ENCODE measurements at places on chromosomes 5 and 9. TPM values are rescaled to one million over a fixed set of nuclear protein-coding genes. Genes with fewer than 3 reads are reported as not detected.

Gene SPATA31C1
- total RNA-seq = not detected

Gene SHISAL2B
- not detected for total RNA-seq

Gene TNFSF8
- 4.6 TPM for total RNA-seq

Gene PRR7
- 1.00 TPM for total RNA-seq

Gene AMBP
- total RNA-seq = not detected

Gene TRIM7
- 3.0 TPM for total RNA-seq

Gene NTRK2
- total RNA-seq = 14.4 TPM

Gene FOXD4
- total RNA-seq = 0.32 TPM

Gene TAF11L10
- total RNA-seq = not detected

Gene SPINK1
- 3.7 TPM for total RNA-seq

Gene RASGEF1C
- not detected for total RNA-seq

Gene CBY3
- total RNA-seq = not detected

Gene NR2F1-AS1
- total RNA-seq = 23.2 TPM

Gene BHMT2
- total RNA-seq = 60.6 TPM

- no peak for DNase-seq
These were observed 63.2 kb downstream of the SYK start for GRCh38 chr9:90864779-90865178.

DNA sequence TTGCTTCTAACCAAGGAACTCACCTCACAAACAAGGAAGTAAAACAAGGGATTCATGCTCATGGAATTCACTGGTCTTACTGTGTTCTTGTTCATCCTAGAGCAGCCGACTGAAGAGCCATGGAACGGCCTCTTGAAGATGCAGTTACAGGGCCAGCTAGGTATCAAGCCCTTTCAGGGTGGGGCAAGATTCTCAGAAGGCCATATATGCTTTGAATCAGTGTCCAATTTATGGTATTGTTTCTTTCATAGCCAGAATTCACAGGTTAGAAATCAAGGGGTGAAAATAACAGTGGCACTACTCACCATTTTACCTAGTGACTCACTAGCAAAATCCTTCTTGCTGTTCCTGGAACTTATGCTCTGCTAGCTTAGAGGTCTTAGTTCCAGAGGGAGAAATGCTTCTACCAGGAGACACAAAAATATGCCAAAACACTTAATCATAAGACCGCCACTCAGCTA is 159.5 kb upstream of the CDH10 start:
- no peak for DNase-seq

DNA sequence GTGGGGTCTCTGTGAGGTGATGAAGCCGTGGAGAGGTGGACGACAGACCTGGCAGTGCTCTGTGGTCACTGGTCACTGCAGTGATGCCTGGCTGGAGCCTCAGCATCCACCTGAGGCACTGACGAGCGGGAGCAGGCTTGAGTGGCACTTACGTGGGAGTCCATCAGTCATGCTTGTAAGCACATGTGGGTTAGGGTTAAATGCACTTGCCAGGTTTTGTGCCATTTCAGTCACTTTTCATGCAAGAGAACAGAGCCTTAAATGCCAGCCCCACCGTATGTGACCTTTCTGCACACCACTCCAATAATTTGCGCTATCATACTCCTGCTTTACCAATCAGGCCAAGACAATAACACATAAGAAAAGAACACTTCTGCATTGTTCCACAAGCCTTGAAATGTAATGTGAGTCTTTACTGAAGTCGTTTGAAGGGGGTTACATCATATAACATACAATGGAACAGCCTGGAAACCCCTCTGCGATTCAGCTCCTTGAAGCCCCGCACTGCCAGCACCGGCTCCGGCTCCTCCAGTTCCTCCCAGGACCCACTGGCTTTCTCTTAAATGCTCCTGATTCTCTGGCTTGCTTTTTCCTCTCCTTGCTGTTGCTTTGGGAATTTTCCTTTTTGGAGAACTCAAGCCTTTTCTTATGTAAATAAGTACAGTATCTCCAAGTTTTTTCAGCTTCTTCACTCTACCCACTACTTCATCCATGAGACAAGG is 59.4 kb upstream of the CTXN3 start:
- DNase-seq = no peak

- no peak for DNase-seq
These were observed 411.6 kb downstream of the BNC2 start for GRCh38 chr9:16458696-16459420.

GRCh38 chr5:156654444-156654843 is 195.7 kb upstream of the PPP1R2B start:
- DNase-seq = no peak

DNA sequence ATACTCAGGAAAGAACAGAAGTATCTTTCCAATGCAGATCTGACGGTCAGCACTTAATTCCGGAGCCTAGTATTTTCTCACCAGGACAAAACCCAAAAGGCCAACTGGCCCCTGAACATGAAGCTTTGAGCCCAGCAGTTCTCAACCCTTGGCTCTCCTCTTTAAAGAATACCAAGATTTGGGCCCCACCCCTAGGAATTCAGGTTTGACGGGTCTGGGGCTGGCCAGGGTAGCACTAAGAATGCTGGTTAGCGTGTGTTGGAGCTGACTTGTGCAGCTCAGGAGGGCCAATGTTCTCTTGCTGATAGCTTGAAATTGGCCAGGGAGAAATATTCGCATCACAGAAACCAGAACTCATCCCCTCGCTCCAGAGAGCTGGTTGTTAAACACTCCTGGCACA is 88.3 kb upstream of the PTCH1 start:
- DNase-seq = no peak

DNA sequence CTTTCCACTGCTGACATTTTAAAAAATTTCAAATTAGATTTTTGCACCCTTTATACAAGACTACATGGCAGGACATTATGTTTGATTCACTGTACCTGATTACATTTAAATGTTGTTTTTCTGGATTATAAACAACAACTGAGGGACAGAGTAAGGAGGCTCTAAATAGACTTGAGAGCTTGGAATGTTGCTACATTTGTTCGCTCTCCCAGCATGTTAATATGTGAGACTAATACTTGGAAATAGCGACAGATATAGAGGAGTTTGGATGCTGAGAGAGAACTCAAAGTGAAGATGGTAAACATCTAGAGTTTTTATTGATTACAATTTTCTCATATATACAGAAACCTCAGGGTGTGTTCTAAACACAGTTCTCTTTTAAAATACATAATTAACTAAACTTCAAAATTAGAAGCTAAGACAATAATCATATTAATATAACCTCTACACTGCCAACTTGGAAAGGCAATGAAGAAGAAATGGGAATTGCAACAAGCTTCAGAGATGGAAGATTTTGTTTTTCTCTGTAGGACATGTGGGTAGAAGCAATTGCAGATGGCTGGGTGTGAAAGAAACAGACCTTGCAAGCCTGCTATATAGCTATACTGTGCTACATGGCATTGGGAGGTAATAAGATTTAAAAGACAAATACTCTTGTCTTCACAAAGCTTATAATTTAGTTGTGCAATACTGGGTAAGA is 1.4 kb upstream of the NDFIP1 start:
- no peak for DNase-seq

- DNase-seq = no peak
These were observed 1091.1 kb upstream of the DMAC1 start for GRCh38 chr9:8890695-8891094.

GRCh38 chr5:180670586-180671359 is 21.4 kb upstream of the FLT4 start:
- peak; percentile 71 for DNase-seq

DNA sequence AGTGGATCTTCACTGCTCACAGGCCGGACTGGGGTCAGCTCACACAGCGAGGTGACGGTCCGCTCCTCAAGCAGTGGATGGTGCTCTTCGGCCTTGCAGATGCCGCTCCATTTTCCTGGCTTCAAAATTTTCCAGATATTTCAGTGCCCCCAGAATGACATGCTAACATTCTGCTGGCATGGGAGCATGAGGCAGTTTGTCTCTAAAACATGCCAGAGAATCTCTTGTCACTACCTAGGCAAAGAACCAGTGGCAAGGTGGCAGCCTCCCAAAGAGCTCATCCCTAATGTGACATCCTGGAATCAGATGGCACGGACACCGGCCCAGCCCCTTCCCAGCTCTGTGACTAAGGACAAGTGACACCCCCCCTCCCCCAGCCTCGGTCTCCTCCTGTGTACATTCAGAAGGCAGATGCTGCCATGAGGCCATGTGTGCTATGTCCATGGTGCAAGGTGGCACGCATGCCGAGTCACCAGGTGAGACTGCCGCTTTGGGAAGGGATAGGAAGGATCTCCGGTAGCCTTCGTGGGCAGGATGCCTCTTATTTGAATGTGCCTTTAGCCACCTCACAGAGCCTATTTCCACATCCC is 2.7 kb downstream of the S1PR3 start:
- peak; percentile 87 for DNase-seq

DNA sequence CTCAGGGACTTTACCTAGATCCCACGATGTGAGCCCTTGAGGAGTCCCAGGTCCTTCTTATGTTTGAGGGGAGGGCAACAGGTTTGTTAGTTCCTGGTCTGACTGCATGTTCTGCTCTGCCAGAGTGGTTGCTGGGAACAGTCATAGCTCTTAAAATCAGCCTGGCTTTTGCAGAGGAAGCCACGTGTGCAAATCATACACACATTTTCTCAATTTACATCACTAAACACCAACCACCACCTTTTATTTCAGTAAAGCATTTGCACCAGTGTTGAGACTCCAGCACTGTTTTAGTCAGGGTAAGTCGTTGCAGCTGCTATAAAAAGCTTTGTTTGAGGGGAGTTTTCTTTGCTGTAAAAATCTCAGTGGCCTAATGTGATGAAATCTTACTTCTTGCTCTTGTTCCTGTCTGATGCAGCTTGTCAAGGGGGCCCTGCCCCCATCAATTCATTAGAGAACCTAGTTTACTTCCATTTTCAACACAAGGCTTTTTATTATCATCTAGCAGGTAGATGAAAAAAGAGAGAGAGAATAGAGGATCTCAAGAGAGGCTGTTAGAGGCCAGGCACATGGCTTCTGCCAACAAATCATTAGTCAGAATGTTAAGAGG is 70.3 kb upstream of the VCAN start:
- DNase-seq = no peak

- peak; percentile 85 for DNase-seq
These were observed 55.1 kb upstream of the SH3PXD2B start for GRCh38 chr5:172509405-172509781.

- DNase-seq = no peak
These were observed 45.7 kb downstream of the CDK5RAP2 start for GRCh38 chr9:120534266-120534665.

DNA sequence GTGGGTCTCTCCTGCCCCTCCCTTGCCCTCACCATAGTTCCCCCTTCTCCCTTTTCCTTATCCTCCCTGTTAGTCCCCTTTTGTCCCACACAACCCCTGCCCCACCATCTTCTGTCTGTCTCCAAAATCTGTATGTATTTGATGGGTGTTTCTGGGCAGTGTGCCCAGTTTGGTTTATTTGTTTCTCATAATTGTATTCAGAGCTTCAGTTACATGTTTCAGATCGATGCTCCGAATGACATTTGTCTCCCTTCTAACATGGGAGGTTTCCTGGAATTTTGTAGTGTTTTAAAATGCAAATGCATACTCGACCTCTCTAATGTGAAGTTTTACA is 22.2 kb downstream of the FBXL7 start:
- no peak for DNase-seq

DNA sequence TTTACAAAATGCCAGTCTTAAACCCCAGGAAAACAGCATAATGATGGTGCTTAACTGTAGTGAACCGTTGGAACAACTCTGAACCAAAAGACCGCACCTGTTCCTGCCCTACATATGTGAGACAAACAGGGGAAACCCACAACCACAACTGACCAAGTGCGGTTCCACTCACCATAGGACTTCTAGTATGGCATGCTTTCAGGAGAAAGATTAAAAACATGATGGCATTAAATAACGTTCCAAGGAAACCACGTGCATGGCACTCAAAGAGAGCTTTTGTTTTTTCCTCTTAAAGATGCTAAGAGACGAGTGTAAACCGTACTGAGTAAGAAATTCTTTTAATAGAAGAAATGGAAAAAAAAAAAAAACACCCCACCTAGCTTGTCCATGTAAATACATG is 119.8 kb downstream of the SSBP2 start:
- DNase-seq = no peak

GRCh38 chr9:121292801-121293241 is 24.9 kb downstream of the GSN start:
- peak; percentile 51 for DNase-seq

DNA sequence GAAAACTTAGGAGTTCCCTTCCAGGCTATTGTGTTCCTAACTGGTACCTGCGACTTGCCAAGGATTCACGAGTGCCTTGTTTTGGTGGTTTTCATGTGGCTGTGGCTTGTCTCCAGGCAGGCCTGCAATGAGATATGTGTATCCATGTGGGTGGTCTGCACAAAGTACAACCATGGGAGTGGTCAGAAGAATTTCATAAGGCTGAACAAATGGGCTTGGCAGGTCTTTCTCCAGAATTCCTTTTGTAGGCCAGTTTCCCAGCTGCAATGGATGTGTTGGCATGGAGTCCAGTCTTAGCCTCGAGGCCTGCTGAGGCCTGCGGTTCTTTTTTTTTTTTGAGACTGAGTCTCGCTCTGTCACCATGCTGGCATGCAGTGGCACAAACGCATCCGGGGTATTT is 28.8 kb upstream of the MELK start:
- DNase-seq = no peak

DNA sequence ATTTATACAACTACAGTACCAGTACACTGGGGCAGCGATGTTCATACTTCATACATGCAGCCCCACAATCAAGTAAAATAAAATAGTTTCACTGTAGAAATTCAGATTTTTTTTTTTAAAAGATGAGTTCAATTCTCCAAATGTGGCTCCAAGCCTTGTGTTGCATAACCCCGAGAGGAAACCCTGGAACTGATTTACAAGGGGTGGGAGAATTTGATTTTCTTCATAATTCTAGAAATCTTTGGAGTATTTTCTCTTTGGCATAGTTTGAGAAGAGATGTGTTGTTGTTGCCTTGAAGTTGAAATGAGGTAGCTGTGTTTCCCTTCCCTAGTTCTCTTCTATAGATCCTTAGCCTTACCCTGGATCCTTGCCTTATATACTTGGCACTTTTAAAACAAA is 3.1 kb downstream of the RHOBTB3 start:
- DNase-seq = no peak

GRCh38 chr5:32071351-32071944 is 102.7 kb downstream of the GOLPH3 start:
- no peak for DNase-seq

DNA sequence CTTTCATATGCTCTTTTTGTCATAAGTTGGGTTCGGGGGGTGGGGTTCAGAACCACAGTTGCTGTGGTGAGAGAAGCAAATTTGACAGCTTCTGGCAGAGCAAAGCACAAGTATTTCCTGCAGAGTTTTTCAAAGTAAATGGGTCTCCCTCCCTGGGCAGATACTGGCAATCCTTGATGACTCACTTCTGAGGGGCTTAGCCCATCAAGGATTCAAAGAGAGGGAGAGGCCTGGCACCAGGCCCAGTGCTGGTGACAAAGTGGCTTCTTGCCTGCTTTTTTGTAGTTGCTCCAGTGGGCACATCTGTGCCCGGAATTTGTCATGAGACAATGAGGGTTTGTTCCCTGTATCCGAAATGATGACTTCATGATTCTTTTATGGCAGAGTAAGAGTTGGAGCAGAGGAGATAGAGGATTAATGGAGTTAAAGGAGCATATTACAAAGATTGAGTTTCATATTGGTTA is 46.6 kb upstream of the TNC start:
- DNase-seq = no peak

GRCh38 chr9:81771571-81771970 is 82.2 kb upstream of the TLE1 start:
- no peak for DNase-seq

GRCh38 chr9:22046243-22046885 is 37.3 kb upstream of the CDKN2B start:
- no peak for DNase-seq

- DNase-seq = no peak
These were observed 61.9 kb downstream of the MROH2B start for GRCh38 chr5:41009232-41009631.

- no peak for DNase-seq
These were observed 639.0 kb downstream of the CCDC171 start for GRCh38 chr9:16191691-16192402.
